ENCODE measurements at places on chromosomes 2 and 18.

DNA sequence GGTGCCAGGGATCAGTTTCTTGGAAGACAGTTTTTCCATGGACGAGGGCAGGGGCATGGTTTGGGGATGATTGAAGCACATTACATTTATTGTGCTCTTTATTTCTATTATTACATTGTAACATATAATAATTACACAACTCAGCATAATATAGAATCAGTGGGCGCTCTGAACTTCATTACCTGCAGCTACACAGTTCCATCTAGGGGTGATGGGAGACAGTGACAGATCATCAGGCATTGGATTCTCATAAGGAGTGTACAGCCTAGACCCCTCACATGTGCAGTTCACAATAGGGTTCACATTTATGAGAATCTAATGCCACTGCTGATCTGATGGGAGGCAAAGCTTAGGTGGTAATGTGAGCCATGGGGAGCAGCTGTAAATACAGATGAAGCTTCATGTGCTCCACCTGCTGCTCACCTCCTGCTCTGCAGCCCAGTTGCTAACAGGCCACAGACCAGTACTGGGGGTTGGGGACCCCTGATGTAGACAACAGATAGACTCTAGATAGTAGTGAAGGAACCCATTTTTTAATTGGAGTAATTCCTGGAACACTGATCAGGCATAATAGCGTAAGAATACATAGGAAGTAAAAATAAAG, 41.5 kb upstream of the MC4R start:
- no peak for DNase-seq

DNA sequence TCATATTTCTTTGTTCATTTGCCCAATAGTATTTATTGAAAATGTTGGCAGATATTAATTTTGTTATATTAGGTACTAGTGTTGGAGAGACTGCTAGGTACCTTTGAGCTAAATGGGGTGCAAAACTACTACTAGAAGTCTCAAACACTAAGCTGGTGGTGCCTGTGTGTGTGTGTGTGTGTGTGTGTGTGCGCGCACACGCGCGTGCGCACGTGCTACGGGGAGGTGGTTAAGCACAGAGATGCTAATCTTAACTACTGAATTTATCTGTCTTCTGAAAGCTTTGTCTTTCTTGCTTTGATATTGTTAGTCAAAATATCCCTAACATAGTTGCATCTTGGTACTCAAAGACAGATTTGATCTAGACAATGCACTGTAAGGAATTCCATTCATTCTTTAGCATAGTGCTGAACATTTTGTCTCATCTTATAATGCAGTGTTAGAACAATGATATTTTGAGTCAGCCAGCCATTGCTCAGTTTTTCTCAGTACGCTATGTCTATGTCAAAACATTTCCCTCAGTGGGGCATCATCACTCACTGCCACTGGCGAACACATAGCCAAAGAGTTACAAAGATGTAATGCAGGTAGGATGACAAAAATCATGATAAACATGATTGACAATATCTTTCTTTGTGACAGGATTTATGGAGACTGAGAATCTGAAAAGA, 396.0 kb upstream of the RGPD4 start:
- DNase-seq: no peak

DNA sequence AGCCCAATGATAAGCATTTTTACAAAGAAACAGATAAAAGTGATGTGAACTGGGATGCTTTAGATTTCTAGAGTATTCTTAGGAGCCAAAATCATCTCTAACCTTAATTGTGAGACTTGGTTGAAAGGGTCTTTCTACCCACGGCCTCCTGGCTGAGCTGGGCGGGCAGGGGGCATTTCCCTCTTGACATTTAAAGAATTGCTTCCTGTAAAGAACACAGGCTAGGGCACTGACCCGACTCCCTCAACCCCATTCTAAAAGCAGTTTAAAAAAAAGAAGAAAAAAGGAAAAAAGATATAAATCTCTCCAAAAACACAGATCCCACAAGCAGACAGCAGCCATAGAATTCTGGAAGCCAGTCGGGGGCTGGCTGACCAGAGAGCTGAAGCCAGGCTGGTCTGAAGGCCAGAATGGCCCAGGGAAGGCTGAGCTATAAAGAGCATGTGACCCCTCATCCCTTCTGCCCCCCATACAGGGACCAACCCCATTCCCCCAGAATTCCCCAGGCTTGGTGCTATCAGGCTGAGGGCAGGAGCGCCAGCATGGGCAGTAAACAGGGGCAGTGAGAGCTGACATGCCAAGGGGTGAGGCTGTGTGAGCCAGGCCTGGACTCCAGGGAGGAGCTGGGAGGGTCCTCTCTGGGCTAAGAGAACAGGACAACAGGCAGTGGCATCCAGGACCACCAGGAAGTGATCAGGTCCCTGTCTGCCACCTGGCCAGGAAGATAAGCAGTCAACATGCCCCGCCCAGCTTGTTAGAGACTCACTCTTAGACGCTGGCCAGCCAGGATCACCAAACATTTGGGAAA, 188.5 kb downstream of the HDAC4 start:
- no peak for DNase-seq

DNA sequence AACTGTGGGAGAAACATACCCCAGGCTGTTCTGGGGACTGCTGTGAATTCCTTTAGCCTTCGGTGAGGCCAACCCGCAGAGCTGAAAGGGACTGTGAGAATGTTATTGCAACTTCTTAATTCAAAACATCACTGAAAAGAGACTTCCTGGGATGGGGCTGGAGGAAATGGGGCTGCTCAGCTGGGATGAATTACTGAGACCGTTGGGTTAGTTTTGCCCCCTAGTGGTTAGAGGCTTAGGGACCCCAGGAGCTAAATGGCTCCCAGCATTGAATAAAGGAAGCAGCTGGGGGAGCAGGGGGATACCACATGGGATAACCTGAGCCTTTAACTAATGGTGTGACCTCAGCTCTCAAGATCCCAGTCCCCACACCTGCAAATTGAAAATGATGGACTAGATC, 941.1 kb upstream of the FANCL start:
- no peak for DNase-seq

DNA sequence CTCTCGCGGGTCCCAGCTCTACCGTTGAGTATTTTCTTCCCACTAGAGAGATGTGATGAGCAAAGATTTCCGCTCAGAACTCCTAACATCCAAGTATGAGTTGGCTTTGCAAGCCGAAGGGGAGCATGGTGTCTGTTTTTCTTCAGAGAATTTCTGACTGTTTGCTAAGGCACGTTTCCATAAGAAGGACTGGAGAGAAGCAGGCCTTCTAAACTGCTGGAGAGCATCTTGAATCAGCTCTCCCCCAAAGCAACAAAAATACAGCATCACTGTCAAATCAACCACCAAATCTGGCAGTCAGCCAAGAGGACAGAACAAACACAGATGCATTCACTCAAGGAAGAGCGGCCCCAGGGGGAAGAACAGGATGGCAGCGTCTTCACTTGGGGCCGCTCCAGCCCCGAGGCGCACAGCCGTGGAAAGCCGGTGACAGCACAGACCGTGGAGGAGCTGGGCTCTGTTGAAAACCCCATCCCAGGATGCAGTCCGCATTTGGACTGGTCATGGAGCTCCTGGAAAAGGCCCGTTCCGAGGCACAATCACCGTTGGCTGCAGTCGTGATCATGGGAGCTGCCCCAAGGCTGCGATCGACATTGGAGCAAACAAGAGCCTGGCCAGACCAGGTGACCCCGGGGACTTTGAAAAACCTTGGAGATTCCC, 101.4 kb downstream of the NFATC1 start:
- DNase-seq: no peak

- no peak for DNase-seq
These were observed 365.6 kb upstream of the UBE2E3 start for GRCh38 chr2:180614776-180615175.

DNA sequence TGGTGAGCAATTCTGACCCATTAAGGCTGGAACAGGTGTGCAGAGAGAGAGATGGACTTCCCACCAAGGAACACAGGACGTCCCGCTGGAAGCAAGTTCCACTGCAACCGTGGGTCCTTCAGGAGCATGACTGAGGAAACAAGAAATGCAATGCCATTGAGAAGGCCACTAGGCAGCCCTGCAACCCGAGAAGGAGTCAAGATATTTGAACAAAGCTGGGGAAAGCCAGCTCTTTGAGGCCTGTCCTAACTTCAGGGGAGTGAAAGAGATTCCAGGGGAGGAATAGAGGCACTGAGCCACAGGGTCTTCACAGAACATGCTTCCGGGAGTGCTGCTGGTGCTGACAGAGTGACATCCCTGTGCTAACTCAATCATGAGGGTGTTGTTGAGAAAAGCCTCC, 153.8 kb upstream of the ZNF236 start:
- no peak for DNase-seq

DNA sequence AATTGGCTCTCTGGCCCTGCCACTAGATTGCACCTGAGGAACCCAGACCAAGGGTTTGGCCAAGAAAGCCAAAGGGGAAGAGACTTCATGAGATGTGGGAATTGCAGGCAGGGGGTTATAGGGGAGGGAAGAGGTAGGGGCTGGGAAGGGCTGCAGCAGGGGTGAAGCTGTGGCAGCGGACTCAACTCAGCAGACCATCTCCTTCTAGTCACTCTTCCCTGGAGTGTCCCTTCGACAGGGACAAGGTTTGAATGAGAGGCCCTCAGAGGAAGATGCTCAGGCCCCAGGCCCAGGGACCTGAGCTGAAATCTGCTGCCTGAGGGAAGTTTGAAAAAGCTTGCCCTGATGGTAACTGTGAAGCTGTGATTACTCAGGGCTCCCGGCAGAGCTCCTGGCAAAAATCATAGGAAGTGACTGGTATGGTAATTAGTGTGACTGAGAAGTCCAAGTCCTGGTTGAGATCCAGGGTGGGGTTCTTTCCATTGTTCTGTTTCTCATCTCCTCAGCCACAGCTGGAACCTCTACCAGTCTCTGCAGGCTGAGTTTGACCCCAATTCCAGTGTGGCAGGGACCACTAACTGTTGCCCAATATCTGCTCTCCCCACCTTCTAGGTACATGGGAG, 300.9 kb downstream of the CYP26B1 start:
- DNase-seq: no peak

GRCh38 chr2:199685669-199686068, 165.3 kb downstream of the FTCDNL1 start:
- DNase-seq: no peak

DNA sequence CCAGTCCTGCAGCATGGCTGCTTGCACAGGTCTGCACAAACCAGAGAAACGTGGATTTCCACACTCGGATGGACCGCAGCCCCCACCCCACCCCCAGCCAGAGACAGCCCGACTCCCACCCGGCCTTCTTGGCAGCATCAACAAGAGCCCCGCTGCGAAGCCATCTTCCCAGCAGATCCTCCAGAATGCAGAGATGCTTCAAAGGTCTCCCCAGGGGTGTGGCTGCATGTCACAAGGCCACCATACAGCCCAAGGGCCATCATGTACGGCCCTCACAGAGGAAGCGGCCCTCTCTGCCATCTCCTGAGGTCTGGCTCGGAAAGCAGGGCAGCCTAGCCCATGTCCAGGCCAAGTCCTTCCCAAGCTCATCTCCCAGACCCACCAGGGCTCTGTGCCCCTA, 11.5 kb downstream of the DNMT3A start:
- DNase-seq: no peak

GRCh38 chr2:129491308-129491707, 488.2 kb upstream of the RAB6C start:
- no peak for DNase-seq

- DNase-seq: no peak
These were observed 236.8 kb downstream of the CAMKMT start for GRCh38 chr2:44598330-44599119.

DNA sequence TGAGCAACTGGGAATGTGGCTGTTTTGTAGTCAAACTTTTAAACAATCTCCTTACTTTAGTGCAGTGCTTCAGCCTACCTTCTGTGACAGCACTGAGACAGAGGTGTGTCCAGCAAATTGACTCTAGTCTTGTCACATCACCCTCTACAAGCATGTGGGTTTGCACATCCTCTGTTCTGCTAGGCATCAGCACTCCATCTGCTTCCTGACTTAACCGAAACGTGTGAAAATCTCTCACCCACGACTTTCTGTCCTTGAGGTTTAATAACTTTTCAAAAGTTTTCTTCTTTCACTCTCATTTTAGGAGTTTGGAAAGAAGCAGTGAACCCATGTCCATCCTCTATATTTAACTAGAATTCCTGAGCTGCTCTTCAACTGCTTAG, 42.6 kb downstream of the TTR start:
- DNase-seq: no peak

DNA sequence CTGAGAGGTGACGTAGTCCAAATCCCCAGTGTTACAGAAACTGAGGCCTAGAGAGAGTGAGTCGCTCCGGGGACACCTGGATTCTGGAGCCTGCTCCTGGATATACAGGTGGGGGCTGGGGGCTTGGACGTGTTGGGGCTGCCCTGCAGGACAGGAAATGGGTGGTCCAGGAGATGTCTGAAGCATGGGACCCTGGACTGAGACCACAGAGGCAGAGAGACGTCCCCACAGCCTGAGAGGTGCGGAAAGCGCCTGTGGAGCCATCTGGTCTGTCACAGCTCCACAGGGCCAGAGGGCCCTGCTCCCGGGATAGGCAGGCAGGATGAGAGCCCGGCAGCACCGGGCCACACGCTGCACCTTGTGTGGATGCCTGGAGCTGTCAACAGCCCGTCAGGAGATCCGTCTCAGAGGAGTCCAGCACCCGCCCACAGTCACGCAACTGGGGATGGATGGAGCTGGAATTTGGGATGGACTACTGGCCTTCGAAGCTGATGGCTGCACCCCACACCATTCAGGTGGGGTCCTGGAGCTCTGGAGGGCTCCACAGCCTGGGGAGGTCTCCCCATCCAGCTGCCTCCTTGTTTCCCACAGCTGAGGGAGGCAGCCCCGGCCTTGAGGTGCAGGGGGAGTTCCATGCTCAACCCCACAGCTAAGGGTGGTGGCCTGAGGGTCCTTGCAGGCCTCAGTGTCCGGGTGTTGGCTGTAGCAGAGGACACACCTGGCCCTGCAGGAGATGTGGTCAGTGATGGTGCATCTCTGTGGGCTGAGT, 303.0 kb downstream of the NDUFA10 start:
- DNase-seq: no peak

DNA sequence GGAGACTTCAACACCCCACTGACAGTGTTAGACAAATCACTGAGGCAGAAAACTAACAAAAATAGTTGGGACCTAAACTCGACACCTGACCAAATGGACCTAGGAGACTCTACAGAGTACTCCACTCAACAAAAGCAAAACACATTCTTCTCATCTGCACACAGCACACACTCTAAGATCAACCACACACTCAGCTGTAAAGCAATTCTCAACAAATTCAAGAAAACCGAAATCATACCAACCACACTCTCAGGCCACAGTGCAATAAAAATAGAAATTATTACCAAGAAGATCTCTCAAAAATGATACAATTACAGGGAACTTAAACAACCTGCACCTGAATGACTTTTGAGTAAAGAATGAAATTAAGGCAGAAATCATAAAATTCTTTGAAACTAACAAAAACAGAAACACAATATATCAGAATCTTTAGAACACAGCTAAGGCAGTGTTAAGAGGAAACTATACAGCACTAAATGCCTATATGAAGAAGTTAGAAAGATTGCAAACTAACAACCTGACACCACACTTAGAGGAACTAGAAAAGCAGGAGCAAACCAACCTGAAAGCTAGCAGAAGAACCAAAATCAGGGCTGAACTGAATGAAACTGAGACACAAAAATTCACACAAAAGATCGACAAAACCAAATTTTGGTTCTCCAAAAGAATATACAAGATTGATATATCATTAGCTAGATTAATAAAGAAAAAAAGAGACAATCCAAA, 46.3 kb downstream of the RTTN start:
- no peak for DNase-seq

- DNase-seq: no peak
These were observed 2.9 kb upstream of the ARPC2 start for GRCh38 chr2:218214116-218214515.

- no peak for DNase-seq
These were observed 36.2 kb downstream of the XDH start for GRCh38 chr2:31378389-31378788.

GRCh38 chr2:232174662-232175061, 203.9 kb upstream of the ALPP start:
- no peak for DNase-seq

GRCh38 chr2:86194751-86195054, 559 bp downstream of the IMMT start:
- no peak for DNase-seq
